ENCODE measurements at places on chromosomes 5 and 9. TPM values are rescaled to one million over a fixed set of nuclear protein-coding genes. Genes with fewer than 3 reads are reported as not detected.

The ANKRD18A gene
- 1.7 TPM for polyA plus RNA-seq

DNA sequence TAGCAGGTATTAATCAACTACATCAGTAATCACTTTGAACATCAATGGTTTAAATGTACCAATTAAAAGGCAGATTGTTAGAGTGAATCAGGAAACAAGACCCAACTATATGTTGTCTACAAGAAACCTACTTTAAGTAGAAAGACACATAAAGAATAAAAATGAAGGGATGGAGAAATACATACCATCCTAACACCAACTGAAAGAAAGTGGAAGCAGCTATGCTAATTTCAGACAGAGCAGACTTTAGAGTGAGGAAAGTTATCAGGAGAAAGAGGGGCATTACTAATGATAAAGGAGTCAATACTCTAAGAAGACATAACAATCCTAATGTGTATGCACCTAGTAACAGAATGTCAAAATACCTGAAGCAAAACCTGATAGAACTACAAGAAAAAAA is 125.8 kb downstream of the NR6A1 start:
- no peak for DNase-seq
- H3K36me3 ChIP-seq = no peaks in the 10 kb centered on the region
- H3K4me3 ChIP-seq = no peak overlapping the region
- H3K27me3 ChIP-seq = no peaks in the 10 kb centered on the region
- H3K4me1 ChIP-seq = no peaks in the 10 kb centered on the region
- H3K27ac ChIP-seq = no peak overlapping the region

The SCGB3A2 gene
- not detected for polyA plus RNA-seq

- no peak overlapping the region for H3K4me3 ChIP-seq
- H3K36me3 ChIP-seq = no peaks in the 10 kb centered on the region
- DNase-seq = no peak
- H3K4me1 ChIP-seq = peaks cover 5% of the 10 kb centered on the region
Measured at GRCh38 chr9:134220311-134220710, 55.9 kb upstream of the RNU6ATAC start.

The DBH gene
- not detected for polyA plus RNA-seq

GRCh38 chr9:130235558-130236435 is 29.8 kb upstream of the HMCN2 start:
- peaks cover 11% of the 10 kb centered on the region for H3K36me3 ChIP-seq
- no peak overlapping the region for H3K27ac ChIP-seq
- no peak for DNase-seq
- no peaks in the 10 kb centered on the region for H3K27me3 ChIP-seq
- H3K4me1 ChIP-seq = peaks cover 20% of the 10 kb centered on the region
- H3K4me3 ChIP-seq = no peak overlapping the region

DNA sequence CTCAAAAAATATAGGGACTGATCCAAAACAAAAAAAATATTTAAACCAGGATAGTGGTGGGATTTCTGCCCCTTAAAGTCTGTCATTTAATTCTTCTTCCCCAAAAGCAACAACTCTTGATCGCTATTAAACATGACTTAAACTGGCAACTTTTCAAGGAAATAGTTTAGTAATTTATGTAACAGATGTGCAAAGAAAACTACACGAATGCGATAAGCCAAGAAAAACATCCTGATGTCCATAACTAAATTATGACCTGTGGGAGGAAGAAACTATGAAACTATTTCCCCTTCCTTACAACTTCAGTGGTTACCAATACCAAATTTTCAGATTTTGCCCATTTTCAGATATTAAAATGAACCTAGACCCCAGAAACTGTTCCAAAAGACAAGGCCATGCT is 31.5 kb downstream of the CLINT1 start:
- no peak overlapping the region for H3K4me3 ChIP-seq
- no peaks in the 10 kb centered on the region for H3K36me3 ChIP-seq
- no peaks in the 10 kb centered on the region for H3K27me3 ChIP-seq
- no peak for DNase-seq
- no peak overlapping the region for H3K27ac ChIP-seq

DNA sequence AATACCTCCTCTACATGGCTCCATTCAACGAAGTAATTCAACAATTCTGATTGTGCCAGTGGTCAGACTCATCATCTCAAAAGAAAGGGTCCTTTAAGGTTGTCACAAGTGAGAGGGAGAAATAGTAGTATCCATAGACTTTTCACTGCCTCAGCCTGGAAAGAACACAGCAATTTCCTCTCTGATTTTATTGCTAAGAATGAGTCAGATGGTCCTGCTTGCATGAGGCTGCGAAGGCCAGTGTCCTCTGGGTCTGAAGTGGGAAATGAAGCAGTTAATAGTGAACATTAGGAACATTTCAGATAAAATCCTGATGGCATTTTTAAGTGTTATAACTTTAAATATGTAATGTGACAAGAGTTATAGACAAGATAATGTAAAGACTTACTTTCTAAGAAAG is 979.0 kb downstream of the EFNA5 start:
- H3K27ac ChIP-seq = no peak overlapping the region
- H3K4me3 ChIP-seq = no peak overlapping the region
- H3K4me1 ChIP-seq = no peaks in the 10 kb centered on the region
- no peaks in the 10 kb centered on the region for H3K27me3 ChIP-seq

- H3K36me3 ChIP-seq = no peaks in the 10 kb centered on the region
- no peak overlapping the region for H3K27ac ChIP-seq
- DNase-seq = no peak
Measured at GRCh38 chr9:113526841-113527240, 63.3 kb downstream of the RGS3 start.

GRCh38 chr5:122341087-122341486 is 29.1 kb downstream of the SNCAIP start:
- H3K4me3 ChIP-seq = no peak overlapping the region
- H3K27me3 ChIP-seq = no peaks in the 10 kb centered on the region
- no peak overlapping the region for H3K27ac ChIP-seq
- no peak for DNase-seq
- H3K4me1 ChIP-seq = no peaks in the 10 kb centered on the region

DNA sequence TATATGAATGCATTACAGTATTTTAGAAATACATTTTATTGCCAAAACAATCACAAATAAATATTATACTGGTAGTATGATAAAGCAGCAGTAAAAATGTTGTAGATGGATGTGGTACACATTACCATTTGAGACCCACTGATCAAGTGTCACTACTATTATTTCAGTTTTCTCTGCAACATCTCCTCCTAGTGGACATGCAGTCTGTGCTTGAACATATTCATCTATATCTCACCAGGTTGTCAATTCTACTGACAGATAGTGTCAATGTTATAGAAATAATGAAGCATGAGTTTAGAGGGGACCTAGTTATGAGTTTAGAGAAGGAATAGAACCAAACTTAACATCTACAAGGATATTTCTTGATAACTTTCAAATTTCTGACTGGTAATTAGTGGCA is 39.2 kb upstream of the ELOVL7 start:
- no peak overlapping the region for H3K4me3 ChIP-seq
- H3K4me1 ChIP-seq = no peaks in the 10 kb centered on the region
- no peaks in the 10 kb centered on the region for H3K27me3 ChIP-seq
- H3K36me3 ChIP-seq = no peaks in the 10 kb centered on the region
- no peak overlapping the region for H3K27ac ChIP-seq

The FOXD4L3 gene
- polyA plus RNA-seq = not detected

DNA sequence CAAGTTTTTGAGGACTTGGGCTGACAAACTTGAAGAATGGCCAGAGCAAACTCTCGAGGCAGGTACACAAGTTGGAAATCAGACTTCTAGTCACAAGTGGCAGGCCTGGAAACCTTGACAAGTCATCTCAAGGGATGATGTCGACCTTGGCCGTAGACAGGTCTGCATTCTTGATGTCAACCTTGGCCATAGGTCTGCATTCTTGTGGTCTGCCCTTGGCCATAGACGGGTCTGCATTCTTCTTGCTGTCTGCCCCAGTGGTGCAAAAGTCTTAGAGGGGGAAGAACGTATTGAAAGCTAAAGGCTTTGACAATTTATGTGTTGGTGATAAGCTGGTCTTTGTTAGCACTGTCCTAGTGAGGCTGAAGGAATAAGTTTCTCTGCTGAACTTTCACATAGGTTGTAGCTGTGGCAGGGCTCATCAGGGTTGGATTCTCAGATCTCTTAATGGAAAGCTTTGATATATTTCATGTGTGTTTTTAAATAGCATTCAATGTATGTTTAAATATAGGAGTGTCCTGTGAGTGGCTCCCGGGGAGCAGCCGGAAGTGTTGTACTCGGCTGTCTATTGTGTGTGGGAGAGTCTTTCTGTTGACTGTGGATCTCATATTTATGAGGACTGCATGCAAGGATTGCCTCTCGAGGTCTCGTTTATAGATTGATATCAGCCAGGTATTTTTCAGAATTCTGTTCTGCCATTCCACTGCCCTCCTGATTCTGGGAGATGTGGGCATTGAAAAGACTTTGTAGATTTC is 27.0 kb downstream of the SUB1 start:
- DNase-seq = no peak
- H3K4me3 ChIP-seq = no peak overlapping the region
- H3K27ac ChIP-seq = no peak overlapping the region
- no peaks in the 10 kb centered on the region for H3K36me3 ChIP-seq

The TMEM252 gene
- polyA plus RNA-seq = not detected

The ADAMTS19 gene
- 0.08 TPM for polyA plus RNA-seq

- H3K4me3 ChIP-seq = no peak overlapping the region
- no peaks in the 10 kb centered on the region for H3K36me3 ChIP-seq
- no peak overlapping the region for H3K27ac ChIP-seq
- H3K4me1 ChIP-seq = no peaks in the 10 kb centered on the region
Measured at GRCh38 chr9:5870020-5870339, 20.7 kb upstream of the MLANA start.

The PRELID1 gene
- 245 TPM for polyA plus RNA-seq

- no peaks in the 10 kb centered on the region for H3K27me3 ChIP-seq
- no peaks in the 10 kb centered on the region for H3K36me3 ChIP-seq
- no peak for DNase-seq
- no peak overlapping the region for H3K27ac ChIP-seq
- H3K4me1 ChIP-seq = no peaks in the 10 kb centered on the region
Measured at GRCh38 chr9:104301755-104302154, 202.3 kb upstream of the OR13F1 start.

DNA sequence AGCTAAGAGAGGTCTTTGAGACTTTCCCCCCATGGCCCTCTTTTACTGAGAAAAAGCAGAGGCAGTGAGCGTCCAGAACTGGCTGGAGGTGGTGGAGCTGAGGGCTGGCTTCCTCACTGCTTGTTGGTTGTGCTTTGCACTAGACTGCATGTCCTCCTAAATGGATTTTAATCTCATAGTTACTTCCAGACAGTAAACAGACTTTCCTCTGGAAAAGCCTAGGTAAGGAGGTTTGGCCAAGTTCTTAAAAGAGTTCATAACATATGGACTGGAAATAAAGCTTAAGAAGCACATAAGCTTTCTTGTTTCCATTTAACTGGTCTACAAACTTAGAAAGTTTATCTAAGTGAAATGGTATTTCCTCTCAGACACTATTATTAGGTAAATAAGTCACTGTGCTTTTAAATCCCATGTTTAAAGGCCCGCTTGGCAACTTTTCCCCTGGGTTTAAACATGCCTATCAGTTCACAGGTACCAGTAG is 2.0 kb downstream of the ASPN start:
- no peaks in the 10 kb centered on the region for H3K27me3 ChIP-seq
- no peak overlapping the region for H3K4me3 ChIP-seq
- H3K4me1 ChIP-seq = peaks cover 36% of the 10 kb centered on the region
- no peaks in the 10 kb centered on the region for H3K36me3 ChIP-seq

The COMMD10 gene
- polyA plus RNA-seq = 13.2 TPM

GRCh38 chr9:4670591-4670990 is 4.3 kb upstream of the SPATA6L start:
- peaks cover 8% of the 10 kb centered on the region for H3K4me1 ChIP-seq
- no peak overlapping the region for H3K4me3 ChIP-seq
- DNase-seq = no peak
- no peak overlapping the region for H3K27ac ChIP-seq
- H3K36me3 ChIP-seq = no peaks in the 10 kb centered on the region
- no peaks in the 10 kb centered on the region for H3K27me3 ChIP-seq

- H3K4me1 ChIP-seq = no peaks in the 10 kb centered on the region
- no peak overlapping the region for H3K4me3 ChIP-seq
- DNase-seq = no peak
- H3K36me3 ChIP-seq = no peaks in the 10 kb centered on the region
Measured at GRCh38 chr5:28523888-28524635, 1485.7 kb upstream of the CDH9 start.

GRCh38 chr9:134059661-134060395 is 8.0 kb downstream of the BRD3 start:
- H3K4me1 ChIP-seq = peaks cover 46% of the 10 kb centered on the region
- no peak overlapping the region for H3K27ac ChIP-seq
- H3K4me3 ChIP-seq = no peak overlapping the region
- no peak for DNase-seq
- no peaks in the 10 kb centered on the region for H3K36me3 ChIP-seq

The NR2F1 gene
- not detected for polyA plus RNA-seq

DNA sequence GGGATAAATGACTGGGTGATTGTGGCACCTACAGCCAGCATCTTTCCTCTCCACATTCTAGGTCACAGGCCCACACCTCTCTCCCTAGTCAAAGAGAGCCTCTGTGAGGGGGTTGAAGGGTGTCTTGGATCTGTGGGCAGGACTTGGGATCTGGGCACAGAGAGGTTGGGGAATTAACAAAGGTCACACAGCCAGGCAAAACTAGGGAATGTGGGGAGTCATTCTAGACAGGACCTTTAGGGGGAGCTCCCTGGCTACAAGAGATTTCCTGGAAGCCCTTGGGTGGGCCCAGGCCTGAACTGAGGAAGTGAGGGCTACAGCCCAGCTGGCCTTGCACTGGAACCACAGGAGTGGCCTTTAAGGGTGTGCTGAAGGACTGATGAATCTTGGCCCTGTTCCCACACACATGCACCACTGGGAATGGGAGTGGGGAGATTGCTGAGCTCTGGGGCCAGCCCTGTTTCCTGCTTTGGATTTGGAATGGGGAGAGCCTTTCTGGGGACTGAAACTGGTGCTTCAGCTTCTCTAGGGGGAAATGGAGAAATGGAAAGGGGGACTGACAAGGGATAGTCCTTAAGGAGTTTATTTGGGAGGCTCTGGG is 12.4 kb upstream of the CXXC5 start:
- no peak for DNase-seq
- no peak overlapping the region for H3K27ac ChIP-seq
- peaks cover 2% of the 10 kb centered on the region for H3K36me3 ChIP-seq
- H3K27me3 ChIP-seq = no peaks in the 10 kb centered on the region
- no peak overlapping the region for H3K4me3 ChIP-seq

The VAV2 gene
- polyA plus RNA-seq = 16.4 TPM

The TOR1A gene
- polyA plus RNA-seq = 76.1 TPM

The ZNF883 gene
- polyA plus RNA-seq = 0.90 TPM

The LHFPL2 gene
- 11.4 TPM for polyA plus RNA-seq

The PCDHB4 gene
- polyA plus RNA-seq = 0.05 TPM

- no peak overlapping the region for H3K27ac ChIP-seq
- no peaks in the 10 kb centered on the region for H3K36me3 ChIP-seq
- H3K4me3 ChIP-seq = no peak overlapping the region
- H3K27me3 ChIP-seq = peaks cover 7% of the 10 kb centered on the region
- H3K4me1 ChIP-seq = no peaks in the 10 kb centered on the region
- no peak for DNase-seq
Measured at GRCh38 chr5:135823881-135824280, 10.6 kb upstream of the SLC25A48 start.

GRCh38 chr5:102622262-102622661 is 123.5 kb upstream of the SLCO6A1 start:
- H3K4me3 ChIP-seq = no peak overlapping the region
- H3K27ac ChIP-seq = no peak overlapping the region
- DNase-seq = no peak
- peaks cover 3% of the 10 kb centered on the region for H3K4me1 ChIP-seq

The OSMR gene
- polyA plus RNA-seq = 33.3 TPM

The PRDM12 gene
- not detected for polyA plus RNA-seq

Measured in keratinocyte (primary cell).